DMS153 (cell line): ENCODE measurements at places on chromosomes 3 and 15.
A peak's percentile ranks its signal among the peaks of the same experiment; 100 is the strongest.

DNA sequence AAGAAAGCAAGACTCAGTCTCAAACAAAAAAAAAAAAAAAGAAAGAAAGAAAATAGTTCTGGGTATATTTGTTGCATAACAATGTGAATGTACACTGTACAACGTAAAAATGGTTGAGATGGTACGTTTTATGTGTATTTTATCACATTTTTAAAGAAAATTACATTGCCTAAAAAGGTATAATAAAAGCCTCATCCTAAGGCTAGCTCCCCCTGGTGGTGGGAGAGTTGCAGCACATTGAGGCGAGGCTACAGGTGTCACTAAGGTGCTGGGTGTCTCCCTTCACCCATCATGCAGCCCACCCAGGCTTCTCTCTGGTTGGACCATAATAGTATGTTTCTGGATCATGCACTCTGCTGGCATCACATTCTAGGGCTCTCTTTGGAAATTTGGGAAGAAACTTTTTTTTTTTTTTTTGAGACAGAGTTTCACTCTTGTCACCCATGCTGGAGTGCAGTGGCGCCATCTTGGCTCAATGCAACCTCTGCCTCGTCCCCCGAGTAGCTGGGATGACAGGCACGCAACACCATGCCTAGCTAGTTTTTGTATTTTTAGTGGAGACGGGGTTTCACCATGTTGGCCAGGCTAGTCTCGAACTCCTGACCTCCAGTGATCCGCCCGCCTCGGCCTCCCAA, 12.4 kb upstream of the RAB11A start:
- DNase-seq = peak; percentile 16

DNA sequence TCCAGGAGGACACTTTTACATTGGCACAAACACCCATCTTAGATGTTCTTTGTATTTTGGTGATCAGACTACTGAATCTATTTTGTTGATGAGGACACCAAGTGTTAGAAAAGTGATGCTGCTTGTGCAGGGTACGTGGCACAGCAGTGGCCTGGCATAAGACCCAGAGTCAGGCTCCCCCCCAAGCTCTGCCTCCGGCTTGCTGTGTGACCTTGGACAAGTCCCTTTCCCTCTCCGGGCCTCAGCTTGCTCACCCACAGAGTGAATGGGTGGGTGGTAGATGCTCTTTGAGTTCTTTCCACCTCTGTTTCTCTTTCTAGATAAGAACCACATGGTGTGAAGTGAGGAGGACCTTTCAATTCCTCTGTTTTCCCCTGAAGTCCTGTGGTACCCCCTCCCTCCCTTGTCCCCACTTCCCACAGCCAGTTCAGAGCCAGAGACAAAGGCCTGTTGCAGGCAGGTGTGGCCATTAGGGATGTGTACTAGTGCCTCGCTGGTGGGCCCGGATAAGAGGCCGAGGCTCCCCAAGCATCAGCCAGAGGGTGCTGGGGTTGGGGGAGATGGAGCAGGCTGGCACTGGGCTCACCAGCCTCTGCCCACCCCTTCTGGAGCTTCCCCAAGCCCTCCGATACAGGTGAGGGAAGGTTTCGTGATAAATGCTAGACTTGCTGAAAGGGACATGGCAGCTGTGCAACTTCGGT, 43.6 kb downstream of the SMAD6 start:
- no peak for DNase-seq

DNA sequence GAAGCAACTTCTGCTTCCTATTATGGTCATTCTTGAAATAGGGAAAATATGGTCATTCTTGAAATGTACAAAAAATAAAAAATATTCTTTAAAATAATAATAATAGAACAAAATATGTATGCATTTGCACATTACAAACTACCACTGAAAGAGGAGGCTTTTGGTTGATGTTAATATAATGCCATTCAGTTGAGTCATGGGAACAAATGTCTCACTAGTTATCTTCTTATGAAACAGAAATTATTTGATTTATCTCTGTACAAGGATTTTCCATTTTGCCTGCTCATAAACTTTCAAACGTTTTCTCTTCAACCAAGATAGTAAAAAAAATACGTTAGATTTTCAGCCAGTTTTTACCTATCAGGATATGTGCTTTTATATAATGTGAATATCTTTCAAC, 1662.7 kb downstream of the OTOL1 start:
- no peak for DNase-seq

DNA sequence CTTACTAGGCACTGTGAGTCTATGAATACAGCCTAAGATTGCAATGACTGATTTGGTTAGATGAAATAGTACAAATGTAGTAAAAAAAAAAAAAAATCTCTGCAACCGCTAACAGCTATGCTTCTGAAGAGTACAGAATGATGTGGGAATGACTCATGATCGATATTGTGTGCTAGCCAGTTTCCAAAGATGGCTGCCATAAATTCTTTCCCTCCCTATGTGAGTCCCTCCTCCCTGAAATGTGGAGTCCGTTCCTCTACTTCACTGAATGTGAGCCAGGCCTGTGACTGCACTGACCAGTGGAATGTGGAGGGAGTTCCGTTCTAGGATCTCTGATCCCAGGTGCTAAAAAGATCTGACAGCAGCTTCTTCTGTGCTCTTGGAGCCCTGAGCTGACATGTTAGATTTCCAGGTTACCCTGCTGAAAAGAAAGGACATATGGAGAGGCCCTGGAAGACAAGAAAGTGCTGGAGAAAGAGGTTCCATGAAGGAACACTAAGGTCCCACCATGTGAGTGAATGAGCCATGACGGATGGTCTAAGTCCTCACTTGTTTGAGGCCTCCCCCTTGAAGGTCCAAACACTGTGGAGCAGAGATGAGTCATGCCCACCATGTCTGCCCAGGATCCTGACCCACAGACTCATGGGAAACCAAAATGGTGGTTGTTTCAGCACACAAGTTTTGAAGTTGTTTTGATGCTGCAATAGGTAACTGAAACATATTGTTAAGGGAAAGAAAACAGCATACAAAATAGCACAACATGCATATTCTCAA, 46.3 kb downstream of the DGKG start:
- DNase-seq = no peak

DNA sequence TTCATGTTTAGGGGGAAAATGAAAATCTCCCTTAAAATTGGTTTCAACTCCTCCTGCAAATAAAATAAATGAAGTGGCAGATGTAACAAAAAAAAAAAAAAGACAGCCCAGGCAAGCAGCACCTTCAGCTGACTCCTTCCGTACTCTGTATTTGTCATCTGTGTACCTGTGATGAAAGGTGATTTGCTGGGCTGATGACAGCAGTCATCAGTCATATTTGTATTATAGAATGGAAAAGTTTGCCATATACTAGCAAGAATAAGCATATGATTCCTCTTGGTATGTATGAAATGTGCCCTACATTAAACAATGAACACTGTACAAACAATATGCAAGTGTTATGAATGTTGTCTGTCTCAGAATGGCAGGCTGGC, 44.1 kb upstream of the WWTR1 start:
- no peak for DNase-seq

DNA sequence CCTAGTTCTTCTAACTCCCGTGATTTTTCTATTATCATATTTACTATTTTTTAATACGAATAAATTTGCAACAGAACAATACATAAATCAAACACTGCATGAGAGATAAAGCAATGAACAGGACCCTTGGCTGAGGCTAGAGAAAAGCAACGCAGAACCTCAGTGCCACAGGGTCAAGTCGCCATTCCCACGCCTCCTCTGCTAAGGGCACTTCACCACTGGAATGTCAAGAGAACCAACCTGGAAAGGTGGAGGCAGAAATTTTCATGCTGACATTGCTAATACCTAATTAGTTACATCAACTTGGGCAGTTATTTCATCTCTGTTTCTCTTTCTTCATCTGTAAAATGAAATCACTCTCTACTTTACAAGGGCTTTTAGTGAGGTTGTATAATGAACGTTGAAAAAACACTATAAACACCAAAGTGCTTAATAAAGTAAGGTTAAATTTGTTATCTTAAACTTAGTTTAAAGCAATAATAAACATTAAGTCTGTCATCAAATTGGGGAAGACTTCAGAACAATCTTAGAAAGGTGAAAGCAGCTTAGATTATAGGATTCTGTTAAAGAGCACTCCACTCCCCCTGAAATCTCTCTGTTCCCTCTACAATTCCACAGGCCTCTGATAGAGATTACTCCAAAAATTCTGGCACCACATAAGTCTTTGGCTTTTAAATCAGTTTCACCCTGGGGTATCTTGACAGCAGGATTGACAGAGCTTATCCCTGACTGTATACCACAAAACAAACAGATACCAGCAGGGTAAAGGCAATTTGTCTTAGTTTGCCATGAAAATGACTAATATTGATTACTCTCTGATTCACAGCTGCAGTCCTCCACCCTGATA, 41.9 kb downstream of the PLCH1 start:
- no peak for DNase-seq

GRCh38 chr3:125192190-125193035, 20.1 kb downstream of the SLC12A8 start:
- DNase-seq = no peak

DNA sequence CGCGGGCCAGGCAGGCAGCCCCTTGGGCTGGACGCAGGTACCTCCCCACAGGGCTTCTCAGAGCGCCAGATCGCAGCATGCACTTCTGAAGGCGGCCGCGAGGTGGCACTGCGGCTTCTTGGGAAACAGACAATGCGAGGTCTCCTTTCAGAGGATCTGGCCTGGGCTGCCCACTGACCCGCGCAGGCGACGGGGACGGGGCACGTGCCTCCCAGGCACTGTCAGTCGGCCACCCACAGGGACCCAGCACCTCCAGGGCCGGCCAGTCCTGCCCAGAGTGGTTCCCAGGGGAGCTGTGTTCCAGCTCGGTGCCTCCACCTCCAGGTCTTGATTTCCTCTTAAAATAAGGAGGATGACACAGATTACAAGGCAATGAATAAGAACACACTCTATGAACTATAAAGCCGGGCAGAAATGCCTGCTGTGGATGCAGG, 24.4 kb upstream of the TXNRD3 start:
- DNase-seq = peak; percentile 10

DNA sequence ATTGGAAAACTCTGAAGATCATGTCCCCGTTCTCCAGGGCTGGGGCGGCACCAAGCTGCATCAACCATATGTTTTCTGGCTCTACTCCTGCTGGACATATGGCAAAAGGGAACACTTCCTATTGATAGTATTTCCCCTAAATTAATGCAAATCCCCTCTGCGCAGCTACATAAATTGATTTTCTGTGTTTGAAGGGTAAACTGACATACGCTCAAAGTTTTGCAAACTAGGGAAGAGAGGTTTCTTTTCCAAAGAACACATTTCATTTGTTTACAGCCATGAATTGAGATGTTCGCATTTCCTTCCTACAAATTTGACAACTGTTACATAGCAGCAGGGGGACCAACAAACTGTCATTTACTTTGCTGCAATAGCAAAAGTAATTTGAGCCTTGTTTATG, 35.9 kb downstream of the CTXND1 start:
- DNase-seq = no peak

GRCh38 chr3:155891321-155891720, 20.9 kb downstream of the GMPS start:
- no peak for DNase-seq

- peak; percentile 27 for DNase-seq
Observed at GRCh38 chr3:141557961-141558706, 71.3 kb downstream of the RASA2 start.

DNA sequence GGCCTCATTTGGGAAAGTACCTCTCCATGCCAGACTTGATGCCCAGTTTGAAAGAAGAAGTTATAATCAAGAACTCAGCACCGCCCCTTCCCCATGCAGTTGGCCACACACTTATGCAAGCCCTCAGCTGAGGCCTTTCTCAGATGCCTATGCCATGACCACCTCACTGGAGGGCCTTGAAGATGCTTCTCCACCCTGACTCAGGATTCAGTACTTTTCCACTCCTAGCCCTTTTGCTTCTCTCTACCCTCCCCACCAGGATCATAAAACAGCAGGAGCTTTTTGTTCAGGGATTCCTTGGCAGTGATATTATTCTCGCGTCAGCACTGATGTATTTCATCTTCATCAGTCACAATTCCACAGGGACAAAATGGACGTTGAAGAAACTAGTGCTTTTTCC, 313.5 kb downstream of the PYDC2 start:
- DNase-seq = no peak

DNA sequence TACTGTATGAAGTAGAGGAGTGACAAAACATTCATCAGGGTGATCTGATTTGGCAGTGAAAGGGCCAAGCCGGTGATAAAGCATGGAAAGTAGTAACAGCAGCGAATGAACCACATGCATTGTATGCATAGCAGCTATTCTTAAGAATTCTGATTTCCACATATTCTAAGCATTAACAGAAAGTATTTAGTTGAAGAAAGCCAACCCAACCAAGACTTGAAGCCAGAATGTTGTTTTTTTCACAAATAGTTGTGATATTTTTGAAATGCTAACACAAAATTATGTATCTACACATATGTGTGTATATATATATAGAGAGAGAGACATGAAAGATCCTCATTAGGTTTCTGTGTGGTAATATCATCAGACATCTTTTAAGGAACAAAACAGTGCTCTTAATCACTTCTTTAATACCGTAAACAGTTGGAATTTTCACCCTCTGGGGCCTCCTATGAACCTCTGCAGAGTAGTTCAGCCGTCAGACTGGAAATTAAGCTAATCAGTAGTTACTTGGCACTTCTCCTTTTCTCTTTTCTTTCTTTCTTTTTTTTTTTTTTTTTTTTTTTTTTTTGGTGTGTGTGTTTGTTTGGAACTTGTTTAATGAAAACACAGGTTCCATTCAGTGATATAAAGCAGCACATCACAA, 139.6 kb downstream of the CMSS1 start:
- DNase-seq = no peak

GRCh38 chr3:7847021-7847420, 654.6 kb upstream of the LMCD1 start:
- no peak for DNase-seq

GRCh38 chr15:35603301-35603700, 57.3 kb upstream of the DPH6 start:
- DNase-seq = no peak

DNA sequence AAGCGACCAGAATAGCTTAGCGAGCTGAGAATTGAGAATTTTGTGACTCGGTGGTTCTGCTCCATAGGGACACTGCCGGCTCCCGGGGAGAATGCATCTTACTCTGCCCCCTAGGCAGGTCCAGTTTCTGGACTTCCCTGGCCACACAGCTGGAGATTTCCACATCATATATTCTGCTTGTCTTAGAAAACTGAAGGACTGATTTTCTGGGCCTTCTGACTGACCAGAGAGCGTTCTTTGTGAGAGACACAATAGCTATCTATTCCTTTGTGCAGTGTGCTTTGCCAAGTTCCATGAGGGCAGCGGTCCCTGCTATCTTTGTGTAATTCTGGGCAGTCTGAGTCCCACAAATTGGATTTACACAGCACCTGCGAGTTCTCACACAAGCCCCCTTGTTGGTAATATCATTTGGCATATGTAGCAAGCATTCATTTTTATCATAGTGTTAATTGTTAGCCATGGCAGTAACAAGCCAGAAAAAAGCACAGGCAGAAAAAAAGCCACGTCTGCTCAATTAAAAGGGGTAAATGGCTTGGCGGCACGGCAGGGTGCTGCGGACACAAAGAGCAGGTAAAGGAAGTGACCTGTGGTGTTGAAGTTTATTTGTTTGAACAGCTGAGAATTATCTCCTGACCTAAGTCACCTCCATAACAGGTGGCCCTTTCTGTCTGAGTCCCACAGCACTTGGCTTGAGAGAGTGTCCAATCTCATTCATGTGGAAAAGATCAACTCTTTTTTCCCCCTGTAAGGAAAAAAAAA, 688.7 kb downstream of the TUSC7 start:
- peak; percentile 85 for DNase-seq

GRCh38 chr3:173659972-173660371, 262.4 kb downstream of the NLGN1 start:
- DNase-seq = no peak
